ENCODE measurements at places on chromosomes 4 and X. TPM values are rescaled to one million over a fixed set of nuclear protein-coding genes. Genes with fewer than 3 reads are reported as not detected.

DNA sequence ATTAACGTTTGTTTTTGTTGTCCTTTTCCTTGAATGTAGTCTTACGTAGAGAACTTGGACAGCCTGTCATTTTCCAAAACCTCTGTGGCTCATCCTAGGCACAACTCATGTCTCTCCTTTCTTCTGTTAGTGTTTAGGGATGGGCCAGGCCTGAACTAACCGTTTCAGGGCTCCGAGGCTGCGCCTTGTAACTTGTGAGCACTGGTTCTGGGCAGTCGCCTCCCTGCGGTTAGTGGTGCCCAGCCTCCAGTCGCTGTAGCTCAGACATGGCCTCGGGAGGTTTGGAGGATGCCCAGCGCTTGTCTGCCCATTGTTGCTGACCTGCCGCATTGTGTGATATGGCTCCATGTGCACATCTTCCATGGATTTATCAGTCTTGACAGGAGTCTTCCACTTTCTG is 32.8 kb downstream of the TMEM131L start:
- H3K27me3 ChIP-seq = no peaks in the 10 kb centered on the region
- H3K4me1 ChIP-seq = peaks cover 19% of the 10 kb centered on the region
- no peak for DNase-seq
- no peak overlapping the region for H3K4me3 ChIP-seq

- H3K4me3 ChIP-seq = no peak overlapping the region
- peaks cover 15% of the 10 kb centered on the region for H3K4me1 ChIP-seq
- H3K27ac ChIP-seq = no peak overlapping the region
- peak; percentile 73 for DNase-seq
- H3K27me3 ChIP-seq = no peaks in the 10 kb centered on the region
Measured at GRCh38 chr4:140158365-140159030, 4.5 kb upstream of the MAML3 start.

GRCh38 chr4:147964266-147964880 is 232.5 kb downstream of the ARHGAP10 start:
- H3K4me1 ChIP-seq = no peaks in the 10 kb centered on the region
- no peak for DNase-seq
- H3K4me3 ChIP-seq = no peak overlapping the region
- no peaks in the 10 kb centered on the region for H3K27me3 ChIP-seq
- no peaks in the 10 kb centered on the region for H3K36me3 ChIP-seq

DNA sequence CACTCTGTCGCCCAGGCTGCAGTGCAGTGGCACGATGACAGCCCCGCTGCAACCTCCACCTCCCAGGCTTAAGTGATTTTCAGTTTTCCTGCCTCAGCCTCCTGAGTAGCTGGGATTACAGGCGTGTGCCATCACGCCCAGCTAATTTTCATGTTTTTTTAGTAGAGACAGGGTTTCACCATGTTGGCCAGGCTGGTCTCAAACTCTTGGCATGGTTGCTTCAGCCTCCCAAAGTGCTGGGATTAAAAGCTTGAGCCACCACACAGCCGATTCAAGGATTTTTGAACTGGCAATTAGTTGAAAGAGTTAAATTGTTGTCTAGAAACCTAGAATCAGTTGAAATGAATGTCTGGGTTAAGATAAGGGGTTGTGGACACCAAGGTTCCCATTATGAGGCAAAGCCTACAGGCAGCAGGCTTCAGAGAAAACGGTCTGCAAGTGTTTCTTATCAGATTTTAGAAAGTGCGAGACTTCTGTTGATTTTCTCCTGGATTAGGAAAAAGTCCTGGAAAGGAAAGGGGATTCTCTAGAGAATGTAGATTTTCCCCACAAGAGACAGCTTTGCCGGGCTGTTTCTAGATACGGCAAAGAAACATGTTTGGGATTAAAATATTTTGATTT is 8.3 kb upstream of the CCNI start:
- H3K4me3 ChIP-seq = no peak overlapping the region
- H3K4me1 ChIP-seq = no peaks in the 10 kb centered on the region
- H3K36me3 ChIP-seq = no peaks in the 10 kb centered on the region
- H3K27ac ChIP-seq = no peak overlapping the region
- no peak for DNase-seq

DNA sequence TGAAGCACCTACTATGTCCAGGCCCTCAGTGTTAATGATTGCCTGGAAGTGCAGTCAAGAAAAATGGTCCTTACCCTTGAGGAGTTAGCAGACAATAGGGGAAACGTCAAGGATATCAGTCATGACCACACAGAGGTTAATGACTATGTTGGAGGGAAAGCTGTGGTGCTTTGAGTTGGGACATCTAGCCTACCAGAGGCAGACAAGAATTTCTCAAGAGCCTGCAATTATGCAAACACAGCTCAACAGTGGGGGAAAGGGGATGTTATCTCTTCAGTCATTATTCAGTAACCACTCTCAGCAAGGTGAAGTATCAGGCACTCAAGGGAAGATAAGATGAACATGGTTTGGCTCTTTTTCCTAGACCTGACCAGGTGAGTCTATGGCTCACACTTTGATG is 7.0 kb upstream of the FGFBP1 start:
- H3K27ac ChIP-seq = no peak overlapping the region
- H3K27me3 ChIP-seq = no peaks in the 10 kb centered on the region
- no peak for DNase-seq
- H3K4me3 ChIP-seq = no peak overlapping the region
- H3K36me3 ChIP-seq = no peaks in the 10 kb centered on the region

GRCh38 chrX:24902806-24903205 is 113.0 kb downstream of the ARX start:
- H3K27ac ChIP-seq = no peak overlapping the region
- no peak for DNase-seq
- H3K4me1 ChIP-seq = no peaks in the 10 kb centered on the region

GRCh38 chr4:80010316-80010715 is 62.7 kb downstream of the ANTXR2 start:
- no peak overlapping the region for H3K27ac ChIP-seq
- H3K4me3 ChIP-seq = no peak overlapping the region
- H3K36me3 ChIP-seq = no peaks in the 10 kb centered on the region
- DNase-seq = no peak
- no peaks in the 10 kb centered on the region for H3K4me1 ChIP-seq
- H3K27me3 ChIP-seq = no peaks in the 10 kb centered on the region

GRCh38 chr4:183840311-183840710 is 64.8 kb upstream of the STOX2 start:
- H3K4me1 ChIP-seq = no peaks in the 10 kb centered on the region
- no peaks in the 10 kb centered on the region for H3K27me3 ChIP-seq
- H3K4me3 ChIP-seq = no peak overlapping the region
- H3K27ac ChIP-seq = no peak overlapping the region
- peak; percentile 87 for DNase-seq

DNA sequence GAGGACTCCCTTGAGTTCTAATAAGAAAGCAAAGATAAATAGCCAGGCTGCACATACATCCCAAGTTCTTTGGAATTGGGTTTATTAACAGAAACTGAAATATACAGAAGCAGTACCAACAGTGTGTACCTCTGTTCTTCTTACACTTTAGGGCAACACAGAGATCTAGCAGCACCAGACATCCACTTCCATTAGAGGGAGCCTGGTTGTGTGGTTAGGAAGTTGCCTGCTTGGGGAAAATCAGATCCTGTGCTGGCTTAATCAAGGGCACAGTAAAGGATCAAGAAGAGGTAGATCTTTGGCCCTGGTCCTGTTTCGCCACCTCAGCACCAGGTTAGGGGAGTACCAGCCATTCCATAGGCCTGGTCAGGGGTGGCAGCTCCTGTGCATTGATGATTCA is 231.1 kb upstream of the ARHGAP24 start:
- H3K27ac ChIP-seq = no peak overlapping the region
- no peak overlapping the region for H3K4me3 ChIP-seq
- DNase-seq = no peak
- H3K4me1 ChIP-seq = no peaks in the 10 kb centered on the region

GRCh38 chr4:36533944-36534343 is 252.5 kb downstream of the DTHD1 start:
- H3K4me1 ChIP-seq = no peaks in the 10 kb centered on the region
- no peaks in the 10 kb centered on the region for H3K36me3 ChIP-seq
- no peaks in the 10 kb centered on the region for H3K27me3 ChIP-seq
- no peak overlapping the region for H3K27ac ChIP-seq
- H3K4me3 ChIP-seq = no peak overlapping the region
- DNase-seq = no peak

- no peaks in the 10 kb centered on the region for H3K4me1 ChIP-seq
- no peak overlapping the region for H3K4me3 ChIP-seq
- H3K27me3 ChIP-seq = no peaks in the 10 kb centered on the region
- no peak overlapping the region for H3K27ac ChIP-seq
Measured at GRCh38 chr4:121462660-121463261, 81.9 kb upstream of the QRFPR start.

DNA sequence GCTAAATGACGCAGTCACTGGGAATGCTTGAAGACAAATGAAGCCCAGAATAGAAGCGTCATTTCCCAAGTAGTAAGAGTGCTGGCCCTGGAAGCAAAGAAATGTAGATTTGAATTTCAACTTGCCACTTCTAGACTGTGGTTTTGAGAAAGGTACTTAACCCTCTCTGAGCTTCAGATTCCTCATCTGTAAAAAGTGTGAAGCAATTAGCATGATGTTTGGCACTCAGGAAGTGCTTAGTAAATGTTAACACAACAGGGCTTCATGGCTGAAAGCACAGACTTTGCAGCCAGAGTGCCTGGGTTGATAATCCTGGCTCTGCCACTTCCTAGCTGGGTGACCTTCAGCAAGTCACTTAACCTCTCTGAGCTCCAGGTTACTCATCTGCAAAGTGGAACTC is 147.4 kb upstream of the RPS6KA3 start:
- H3K4me1 ChIP-seq = no peaks in the 10 kb centered on the region
- no peaks in the 10 kb centered on the region for H3K36me3 ChIP-seq
- no peaks in the 10 kb centered on the region for H3K27me3 ChIP-seq
- DNase-seq = no peak
- H3K4me3 ChIP-seq = no peak overlapping the region

PNMA5 gene
- not detected for total RNA-seq

RBMXL3 gene
- not detected for total RNA-seq

LRPAP1 gene
- 83.9 TPM for total RNA-seq
